ENCODE measurements at places on chromosomes 5 and 9.

GRCh38 chr5:134025786-134026185 is 21.0 kb upstream of the VDAC1 start:
- DNase-seq = no peak

- no peak for DNase-seq
These were observed 38.6 kb downstream of the YTHDC2 start for GRCh38 chr5:113552137-113552536.

DNA sequence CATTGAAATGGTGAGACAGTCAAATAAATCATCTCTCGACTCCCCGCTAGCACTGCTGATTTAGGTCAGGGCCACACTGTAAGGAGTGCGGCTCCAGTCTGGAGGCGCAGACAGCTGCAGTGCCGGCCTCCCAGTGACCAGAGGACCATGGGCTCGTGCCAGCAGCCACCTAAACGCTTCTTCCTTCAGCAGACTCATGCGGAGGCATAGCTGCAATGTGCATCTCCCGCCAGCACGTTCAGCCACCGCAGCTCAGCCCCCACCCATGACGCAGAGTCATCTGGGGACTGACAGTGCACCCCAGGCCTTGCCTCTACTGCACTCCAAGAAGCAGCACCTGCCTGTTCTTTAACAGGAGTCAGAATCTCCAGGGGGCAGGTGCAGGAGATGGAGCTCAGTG is 13.6 kb upstream of the MAPK9 start:
- DNase-seq = no peak

DNA sequence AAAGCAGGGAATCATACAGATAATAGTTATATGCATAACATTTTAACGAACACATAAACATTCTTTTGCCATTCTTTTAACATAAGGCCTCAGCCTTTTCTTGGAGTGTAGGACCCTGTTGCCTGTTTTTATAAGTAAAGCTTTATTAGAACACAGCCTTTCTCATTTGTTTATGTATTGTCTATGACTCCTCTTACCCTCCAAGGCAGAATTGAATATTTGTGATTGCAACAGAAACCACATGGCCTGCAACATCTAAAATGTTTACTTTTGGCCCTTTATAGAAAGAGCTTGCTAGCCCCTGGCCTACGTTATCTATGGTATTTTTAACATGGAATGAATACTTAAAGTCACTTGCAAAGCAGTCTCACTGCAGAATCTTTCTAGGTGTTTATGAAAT is 2.6 kb downstream of the SLC31A1 start:
- no peak for DNase-seq

DNA sequence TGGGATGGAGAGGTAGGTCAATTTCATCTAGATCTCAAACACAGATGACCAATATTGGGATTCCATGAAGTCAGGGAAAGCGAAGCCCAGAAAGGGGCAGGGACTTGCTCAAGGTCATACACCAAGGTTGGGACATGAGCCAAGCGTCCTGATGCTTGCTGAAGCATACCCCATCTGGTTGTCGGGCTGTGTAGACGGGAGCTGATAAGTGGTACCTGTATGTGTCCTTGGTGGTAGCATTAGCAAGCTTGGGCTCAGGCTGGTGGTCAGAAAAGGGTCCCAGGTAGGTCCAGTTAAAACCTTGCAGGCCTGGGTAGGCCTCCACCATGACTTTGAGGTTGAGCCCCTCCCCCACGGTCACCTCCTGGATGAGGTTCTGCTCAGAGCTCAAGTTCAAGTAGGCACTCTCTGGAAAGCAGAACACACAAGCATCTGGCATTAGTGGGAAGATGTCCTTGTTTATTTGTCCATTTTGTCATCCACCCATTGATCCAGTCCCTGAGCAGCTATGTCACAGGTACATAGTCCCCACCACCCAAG is 13.2 kb downstream of the CSF1R start:
- no peak for DNase-seq

- DNase-seq = no peak
These were observed 113.8 kb upstream of the CPEB4 start for GRCh38 chr5:173774271-173774761.

DNA sequence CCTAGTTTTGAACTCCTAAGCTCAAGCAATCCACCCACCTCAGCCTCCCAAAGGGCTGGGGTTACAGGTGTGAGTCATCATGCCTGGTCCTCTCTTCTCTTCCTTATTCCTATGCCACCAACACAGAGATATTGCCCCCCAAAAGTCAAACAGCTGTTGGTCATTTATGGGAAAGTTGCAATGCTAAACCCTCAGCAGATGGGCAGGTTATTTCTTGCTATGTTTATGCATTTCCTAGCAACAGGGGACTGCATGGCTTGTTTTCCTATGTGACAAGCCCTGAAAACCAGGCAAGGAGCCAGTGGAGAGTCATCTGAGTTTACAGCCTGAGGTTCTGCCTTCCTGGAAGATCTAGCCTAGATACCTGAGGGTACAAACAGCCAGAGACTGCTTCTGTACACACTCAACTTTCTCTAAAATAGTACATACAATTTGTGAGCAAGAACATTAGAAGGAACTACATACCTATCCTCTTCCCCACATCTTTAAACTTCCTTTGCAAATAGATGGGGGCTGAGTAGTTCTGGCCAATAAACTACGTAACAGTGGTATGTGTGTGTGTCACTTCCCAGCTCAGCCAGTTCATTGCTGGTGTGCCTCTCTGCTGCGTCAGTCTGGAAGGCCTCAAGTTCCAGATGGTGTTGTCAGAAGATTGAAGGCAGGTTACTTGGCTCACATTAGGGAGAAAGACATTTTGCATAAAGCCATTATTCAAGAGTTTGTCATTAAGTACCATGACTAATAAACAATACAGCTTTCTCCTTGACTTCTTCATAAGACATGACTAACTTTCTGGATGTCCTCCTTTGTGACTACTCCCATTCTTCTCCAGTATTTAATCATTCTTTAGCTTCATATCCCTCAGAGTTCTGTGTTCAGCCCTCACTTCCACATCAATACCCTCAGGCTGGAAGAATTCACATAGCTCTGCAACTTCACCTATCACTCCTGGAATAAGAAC is 65.3 kb downstream of the CSNK1A1 start:
- no peak for DNase-seq

DNA sequence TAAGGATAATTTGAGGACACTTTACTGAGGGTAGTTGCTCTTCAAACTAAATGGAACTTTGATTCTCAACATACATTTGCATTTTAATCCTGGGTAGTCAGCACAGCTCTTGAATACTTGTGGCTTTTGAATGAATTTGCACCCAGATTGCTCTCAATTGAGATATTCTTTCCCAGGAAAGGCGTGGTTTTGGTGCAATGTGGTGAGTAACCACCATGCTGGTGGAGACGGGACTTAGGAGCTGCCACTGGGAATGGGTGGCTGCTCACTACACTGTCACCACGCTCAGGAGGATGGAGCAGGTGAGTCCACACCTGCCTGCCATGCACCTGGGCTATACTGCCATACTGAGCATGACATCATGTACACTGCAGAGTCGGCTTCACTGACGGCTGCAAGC is 99.2 kb downstream of the IRX1 start:
- no peak for DNase-seq

DNA sequence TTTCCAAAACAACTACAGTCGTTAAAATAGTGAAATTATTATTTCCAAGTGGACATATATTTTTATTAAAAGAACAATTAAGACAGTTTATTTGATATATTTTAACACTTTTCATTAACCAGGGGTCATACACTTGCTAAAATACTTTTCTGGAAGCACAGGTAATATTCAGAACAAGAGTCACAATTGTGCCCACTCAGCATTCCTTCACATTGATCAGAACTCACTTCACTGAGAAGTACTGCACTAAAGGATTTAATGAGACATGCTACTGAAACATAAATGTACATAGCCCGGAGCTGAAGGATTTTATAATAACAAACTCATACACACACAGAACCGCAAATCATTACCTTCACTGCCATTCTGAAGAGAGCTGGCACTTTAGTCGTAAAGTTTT is 361.8 kb downstream of the ARL15 start:
- no peak for DNase-seq

DNA sequence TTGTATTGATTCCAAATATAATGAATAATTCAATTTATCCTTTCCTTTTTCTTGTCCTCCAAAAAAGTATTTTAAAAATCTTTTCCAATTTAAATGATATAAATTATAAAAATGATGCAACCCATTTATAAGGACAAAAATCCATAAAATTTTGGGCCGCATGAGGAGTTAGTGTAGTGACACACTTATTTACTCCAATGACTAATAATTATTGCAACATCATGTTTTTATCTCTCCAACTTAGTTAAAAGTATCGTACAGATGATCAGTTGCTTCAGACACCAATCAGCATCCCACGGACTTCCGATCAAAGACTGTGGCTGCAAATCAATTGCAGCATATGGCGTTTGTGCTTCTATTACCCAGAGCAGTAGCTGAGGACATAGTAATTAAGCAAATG is 58.6 kb downstream of the HTR4 start:
- DNase-seq = no peak

DNA sequence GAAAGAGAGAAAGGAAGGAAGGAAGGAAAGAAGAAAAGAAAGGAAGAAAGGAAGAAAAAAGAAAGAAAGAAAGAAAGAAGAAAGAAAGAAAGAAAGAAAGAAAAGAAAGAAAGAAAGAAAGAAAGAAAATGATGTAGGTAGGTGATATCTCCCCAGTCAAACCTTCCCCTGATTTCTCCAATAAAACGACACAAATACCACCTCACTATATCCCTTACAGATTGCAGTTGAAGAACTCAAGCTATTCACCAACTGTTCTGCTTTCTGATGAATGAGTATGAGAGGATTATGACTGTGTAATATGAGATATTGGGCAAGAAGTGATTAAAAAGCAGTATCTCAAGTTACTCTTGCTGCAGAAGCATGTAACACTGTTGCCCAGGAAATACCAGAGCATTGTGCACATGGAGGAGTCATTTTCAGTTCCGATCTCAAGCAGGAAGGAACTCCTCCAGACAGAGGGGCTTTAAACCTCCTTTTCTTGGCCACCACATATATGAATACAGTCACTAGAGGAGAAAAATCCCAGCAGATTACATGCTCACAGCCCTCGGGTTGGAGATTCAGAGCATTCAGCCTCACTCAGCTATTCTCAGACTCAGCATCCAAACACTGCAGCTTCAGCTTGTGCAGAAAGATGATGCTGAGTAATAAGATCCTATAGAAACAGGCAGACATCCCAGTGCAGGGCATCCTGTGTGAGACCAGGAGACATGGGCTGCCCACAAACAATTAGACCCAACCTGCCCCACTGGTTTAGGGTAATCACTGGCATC is 61.4 kb downstream of the UGCG start:
- DNase-seq = no peak

DNA sequence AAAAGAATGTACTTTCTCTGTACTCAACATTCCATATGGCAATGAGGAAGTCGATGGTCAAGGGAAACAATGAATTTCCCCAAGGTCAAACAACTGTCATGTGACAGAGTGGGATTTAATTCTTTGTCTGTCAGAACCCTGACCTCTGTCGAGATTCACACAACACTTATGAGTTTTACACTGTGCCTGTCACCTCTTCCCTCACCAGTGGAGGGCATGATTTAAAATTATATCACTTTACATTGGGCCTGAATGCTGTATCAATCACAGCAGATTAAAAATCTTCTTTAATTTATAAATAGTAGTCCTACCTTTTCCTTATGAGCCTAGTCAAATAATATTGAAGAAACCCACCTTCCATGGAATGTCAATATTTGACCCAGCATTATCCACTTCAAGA is 276.7 kb downstream of the CDH10 start:
- no peak for DNase-seq

- DNase-seq = no peak
These were observed 42.1 kb downstream of the CLINT1 start for GRCh38 chr5:157816682-157817386.

DNA sequence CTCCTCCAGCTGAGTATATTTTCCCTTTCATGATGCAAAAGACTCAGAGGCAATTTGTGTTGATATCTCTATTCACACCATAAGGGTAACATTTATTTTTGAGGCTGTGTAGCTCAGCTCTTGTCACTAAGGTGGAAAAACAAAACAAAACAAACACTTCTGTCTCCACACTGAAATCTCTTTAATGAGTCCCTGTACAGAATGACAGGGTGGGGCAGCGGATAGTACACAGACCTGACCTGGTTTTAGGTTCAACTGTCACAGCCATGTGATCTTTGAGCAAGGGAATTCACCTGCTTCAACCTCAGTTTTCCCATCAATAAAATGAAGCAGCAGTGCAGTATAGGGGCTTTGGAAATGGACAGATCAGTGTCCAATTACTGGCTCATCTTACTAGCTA is 29.3 kb downstream of the TLR4 start:
- no peak for DNase-seq

GRCh38 chr9:127720031-127720864 is 4.4 kb downstream of the TTC16 start:
- no peak for DNase-seq

DNA sequence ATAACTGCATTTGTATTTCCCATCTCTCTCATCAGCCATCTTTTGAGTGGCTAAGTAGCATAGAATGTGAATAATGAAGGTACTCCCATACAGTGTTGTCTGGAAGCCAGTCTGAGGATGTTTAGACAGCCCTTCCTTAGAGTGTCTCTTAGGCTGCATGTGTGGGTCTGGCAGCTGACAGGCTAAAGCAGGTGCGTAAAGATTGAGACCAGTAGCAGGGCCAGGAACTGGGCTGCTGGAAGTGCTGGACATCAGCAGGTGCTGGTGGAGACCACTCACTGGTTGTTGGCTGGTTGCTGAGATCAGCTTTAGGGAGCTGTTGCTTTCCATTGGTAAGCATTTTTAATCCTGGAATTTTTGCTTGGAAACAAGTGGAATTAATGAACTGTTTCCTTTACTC is 197.5 kb downstream of the PCSK5 start:
- DNase-seq = no peak

- no peak for DNase-seq
These were observed 8.1 kb upstream of the PFDN1 start for GRCh38 chr5:140311011-140311467.

DNA sequence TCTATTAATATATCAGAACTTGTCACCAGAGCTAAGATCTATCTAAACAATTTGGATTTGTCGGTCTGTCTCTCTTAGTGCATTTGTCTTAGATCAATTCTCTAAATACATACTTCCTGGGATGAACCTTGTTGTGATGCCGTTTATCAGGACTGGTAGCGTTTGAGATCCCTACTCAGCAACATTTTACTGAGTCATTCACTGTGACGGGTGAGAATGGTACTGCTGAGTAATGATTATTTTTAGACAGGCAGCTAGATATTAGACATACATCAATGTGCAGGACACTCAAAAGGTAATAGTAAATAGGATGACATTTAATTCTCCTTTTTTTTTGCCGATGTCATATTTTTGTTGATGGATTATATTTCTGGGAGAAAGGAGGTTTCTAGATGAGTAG is 209.0 kb downstream of the CSNK1G3 start:
- DNase-seq = no peak

GRCh38 chr9:16304301-16304700 is 566.2 kb downstream of the BNC2 start:
- DNase-seq = no peak

GRCh38 chr5:67315082-67315989 is 118.7 kb upstream of the CD180 start:
- DNase-seq = no peak

- no peak for DNase-seq
These were observed 50.7 kb upstream of the GRHPR start for GRCh38 chr9:37371565-37372464.

GRCh38 chr9:35258660-35259474 is 97.1 kb downstream of the UNC13B start:
- no peak for DNase-seq

Measured in cortex of kidney (tissue), 1 donor.